ENCODE measurements at places on chromosomes 5 and 9.

- no peak for DNase-seq
Observed at GRCh38 chr9:97970165-97970564, 13.0 kb upstream of the ANP32B start.

DNA sequence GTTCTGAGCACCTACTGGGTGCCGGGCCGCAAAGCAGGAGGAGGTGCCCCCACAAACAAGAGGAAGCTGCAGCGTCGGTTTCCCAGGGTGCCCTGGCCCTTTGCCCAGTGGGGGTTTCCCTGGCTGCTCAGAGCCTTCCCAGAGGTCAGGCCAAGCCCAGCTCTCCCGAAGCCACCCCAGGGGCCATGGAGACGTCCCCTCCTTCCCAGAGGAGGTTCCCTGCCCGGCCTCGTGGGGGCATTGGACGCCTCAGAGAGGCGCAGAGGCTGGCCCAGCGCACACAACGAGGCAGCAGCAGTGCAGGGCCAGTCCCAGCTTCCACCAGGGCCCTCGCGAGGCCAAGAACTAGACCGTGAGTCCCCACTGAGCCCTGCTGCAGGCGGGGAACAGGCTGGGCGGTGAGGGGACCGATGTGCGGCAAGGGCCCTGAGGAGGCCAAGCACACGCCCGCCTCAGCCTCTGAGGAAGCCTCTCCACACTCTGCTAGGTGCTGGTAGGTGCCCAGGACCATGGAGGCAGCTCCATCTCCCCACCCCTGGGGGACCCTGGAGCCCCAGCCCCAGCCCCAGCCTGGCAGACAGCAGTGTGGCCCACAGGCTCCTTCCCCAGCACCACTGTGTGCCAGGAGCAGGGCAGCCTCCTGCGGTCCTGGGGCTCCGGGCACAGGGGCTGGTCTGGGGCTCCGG, 7.0 kb downstream of the DIPK1B start:
- DNase-seq: no peak

DNA sequence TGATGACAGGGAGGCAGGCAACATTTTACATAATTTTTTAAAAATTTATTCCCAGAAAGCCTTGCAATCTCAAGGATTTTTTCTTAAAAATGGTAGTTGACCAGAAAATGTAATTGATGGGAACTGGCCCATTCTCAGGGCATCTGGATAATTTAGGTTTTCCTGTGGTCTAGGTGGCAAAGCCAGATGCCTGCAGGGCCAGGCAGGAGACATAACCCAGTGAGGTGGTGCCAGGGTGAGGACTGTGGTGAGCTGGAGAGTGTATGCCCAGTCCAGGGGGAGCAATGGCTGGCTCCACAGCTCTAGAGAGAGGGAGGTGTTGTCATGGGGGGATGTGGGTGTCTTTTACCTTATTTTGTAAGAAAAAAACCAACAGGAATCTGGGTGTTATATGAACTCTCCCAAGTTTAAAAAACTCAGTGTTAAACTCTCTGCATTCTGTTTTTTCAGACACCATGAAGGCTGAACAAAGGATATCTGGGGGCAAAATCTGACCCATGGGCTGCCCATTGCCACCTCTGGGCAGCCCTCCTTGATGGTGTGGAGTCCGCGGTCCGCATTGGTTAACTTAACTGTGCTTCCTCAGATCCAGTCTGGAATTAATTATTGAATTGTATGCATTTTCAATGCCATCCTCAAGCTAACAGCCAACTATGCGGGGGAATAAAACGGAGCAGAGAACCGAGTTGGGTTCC, 43.9 kb downstream of the BOD1 start:
- no peak for DNase-seq

DNA sequence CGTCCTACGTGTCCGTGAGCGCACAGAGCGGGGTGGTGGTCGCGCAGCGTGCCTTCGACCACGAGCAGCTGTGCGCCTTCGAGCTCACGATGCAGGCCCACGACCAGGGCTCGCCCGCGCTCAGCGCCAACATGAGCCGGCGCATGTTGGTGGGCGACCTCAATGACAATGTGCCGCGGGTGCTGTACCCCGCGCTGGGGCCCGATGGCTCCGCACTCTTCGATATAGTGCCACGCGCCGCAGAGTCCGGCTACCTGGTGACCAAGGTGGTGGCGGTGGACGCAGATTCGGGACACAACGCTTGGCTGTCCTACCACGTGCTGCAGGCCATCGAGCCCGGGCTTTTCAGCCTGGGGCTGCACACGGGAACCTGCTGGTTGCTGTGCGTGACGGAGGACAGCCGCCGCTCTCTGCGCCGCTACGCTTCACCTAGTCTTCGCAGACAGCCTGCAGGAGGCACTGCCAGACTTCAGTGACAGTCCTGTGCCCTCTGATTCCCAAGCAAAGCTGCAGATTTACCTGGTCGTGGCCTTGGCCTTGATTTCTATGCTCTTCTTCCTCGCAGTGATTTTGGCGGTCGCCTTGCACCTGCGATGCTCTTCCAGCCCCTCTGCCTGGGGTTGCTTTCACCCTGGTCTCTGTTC, 2.4 kb upstream of the PCDHGA12 start:
- DNase-seq: no peak

DNA sequence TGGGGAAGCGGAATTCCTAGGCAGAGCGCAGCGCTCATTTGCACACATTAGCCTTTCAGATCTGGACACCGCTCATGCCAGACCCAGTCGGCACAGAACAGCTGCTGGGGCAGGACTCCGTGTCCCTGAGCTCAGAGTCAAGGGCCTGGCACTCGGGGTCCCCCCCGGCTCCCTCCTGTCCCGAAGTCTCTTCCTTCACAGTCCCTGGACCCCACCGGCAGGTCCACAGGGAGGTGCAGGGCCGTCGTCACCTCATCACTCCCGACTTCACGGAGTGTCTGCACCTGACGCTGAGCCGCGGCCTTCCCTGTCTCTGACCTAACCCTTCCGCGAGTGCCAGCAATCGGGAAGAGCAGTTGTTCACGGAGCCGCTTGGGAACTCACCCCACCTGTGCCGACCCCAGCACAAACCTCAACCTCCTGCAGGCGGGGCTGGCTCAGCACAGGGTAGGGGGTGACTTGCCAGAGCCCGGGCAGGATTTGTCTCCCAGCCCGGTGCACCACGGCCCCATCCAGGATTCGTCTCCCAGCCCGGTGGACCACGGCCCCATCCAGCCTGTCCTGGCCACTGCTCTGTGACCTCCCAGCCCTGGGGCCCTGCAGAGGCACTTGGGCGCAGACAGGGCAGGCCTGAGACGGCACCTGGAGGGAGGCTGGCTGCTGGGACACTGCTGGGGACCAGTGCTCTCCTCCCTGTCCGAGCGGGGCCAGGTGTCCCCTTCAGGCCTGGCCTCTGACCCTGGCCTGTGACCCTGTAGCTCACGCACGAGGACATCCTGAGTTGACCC, 9.9 kb upstream of the SLC9A3 start:
- no peak for DNase-seq

DNA sequence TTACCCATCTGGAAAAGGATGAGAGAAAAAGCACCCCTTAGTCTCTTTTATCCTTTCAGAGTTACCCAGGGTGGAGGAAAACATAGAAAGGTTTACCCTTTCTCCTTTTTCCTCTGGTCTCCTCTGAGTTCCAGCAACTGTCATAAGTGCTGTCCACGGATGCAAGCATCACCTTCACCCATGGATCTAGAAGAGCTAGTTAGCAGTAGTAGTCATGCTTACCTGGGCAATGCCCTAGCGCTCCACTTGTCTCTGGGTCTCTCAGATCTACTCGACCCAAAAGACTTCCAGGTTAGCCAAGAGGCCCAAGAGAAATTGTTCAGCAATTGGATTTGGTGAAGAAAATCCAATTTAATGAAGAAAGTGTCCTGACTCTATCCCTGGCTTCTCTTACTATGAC, 656.2 kb upstream of the PTPRD start:
- no peak for DNase-seq

DNA sequence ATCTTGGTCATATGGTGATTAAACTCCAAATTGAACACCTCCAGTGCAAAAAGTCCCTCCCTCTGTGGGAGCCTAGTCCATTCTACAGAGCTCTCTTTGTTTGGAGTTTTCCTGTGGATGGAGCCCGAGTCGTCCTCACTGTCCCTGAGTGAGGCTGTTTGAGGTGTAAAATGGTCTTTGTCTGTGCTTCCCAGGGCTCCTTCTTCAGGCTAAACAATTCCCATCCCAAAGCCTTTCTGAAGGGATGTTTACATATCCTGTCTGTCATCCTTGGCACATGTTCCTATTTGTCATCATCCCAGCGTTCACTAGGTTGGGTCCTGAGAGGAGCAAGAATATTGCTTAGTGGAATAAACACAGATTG, 68.9 kb downstream of the COL27A1 start:
- no peak for DNase-seq

GRCh38 chr5:114060866-114061265, 301.0 kb upstream of the KCNN2 start:
- DNase-seq: no peak

GRCh38 chr5:151115272-151115905, 34.6 kb upstream of the TNIP1 start:
- DNase-seq: peak; percentile 81

- peak; percentile 17 for DNase-seq
Observed at GRCh38 chr5:142845402-142845921, 75.3 kb downstream of the ARHGAP26 start.

DNA sequence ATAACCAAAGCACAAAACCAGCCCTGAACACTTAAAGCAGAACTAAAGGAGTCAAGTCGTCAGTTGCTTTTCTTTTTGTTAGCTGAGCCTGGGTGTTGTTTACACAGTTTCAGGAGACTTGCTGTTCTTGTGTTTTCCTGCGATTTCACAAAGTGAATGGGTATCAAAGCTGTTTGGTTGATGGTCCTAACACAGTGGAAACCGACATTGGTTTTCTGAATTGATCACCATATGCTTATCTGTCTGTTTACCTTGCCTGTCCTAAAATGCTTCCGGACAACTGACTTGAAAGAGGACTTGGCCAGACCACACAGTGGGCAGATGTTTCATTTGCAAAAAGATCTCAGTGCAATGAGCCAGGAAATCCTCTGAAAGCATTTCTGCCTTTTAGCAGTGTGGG, 676.4 kb downstream of the PRELID2 start:
- no peak for DNase-seq

DNA sequence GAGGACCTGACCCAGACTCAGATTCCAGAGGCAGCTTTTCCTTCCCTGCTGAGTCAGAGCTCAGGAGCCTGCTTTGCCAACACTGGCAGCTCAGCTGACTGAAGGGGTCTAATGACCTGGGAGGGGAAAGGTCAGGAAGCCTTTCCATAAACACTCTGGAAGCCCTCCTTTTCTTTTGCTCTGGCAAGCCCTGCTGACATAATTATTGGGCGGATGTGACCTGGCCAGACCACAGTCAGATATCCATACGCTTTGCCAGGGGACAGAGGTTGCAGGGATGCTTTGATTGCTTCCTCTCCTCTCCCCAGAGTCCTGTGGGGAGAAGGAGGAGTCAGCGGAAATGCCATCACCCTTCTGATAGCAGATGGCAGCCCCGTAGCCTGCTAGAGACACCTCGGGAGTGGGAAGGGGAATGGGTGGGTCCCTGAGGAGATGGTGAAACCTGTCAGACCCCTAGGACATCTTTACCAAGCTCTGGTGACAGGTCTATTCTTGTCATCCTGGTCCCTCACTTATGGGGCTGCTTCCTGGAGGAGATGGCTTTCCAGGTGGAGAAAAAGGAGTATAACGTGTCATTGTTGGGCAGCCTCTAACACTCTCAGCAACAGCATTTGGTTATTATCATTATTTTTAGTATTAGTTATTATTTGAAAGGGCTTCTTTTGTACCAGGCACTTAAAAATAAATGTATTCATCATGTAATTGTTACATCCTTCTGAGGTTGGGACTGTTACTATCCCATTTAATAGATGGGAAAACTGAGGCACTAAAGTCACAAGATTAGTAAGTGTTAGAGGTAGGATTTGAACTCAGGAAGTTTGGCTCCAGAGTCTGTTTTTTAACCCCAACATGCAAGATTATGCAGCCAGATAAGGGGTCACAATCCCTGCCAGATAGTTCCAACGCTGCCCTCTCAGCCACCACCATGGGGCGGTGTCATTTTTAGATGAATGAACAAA, 11.6 kb downstream of the COL27A1 start:
- no peak for DNase-seq

DNA sequence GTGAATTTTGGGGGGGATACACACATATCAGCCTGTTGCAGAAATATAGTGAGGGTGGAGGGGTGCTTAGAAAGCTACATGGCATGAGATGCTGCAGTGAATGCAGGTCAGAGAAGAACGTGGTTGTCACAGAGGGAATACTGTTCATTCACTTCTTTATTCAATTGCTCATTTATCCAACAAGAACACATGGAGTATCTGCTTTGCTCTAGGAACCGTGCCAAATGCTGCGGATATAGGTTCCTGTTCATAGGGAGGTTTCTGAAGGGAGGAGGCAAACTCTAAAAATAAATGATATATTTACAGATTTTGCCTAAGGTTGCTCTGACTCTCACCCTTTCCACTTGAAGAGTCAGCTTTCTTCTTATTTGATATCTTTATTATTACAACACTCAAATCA, 444.3 kb upstream of the CLINT1 start:
- no peak for DNase-seq

- DNase-seq: no peak
Observed at GRCh38 chr5:139183502-139183901, 14.7 kb downstream of the SIL1 start.

GRCh38 chr9:131736431-131736830, 3.4 kb downstream of the RAPGEF1 start:
- DNase-seq: no peak

DNA sequence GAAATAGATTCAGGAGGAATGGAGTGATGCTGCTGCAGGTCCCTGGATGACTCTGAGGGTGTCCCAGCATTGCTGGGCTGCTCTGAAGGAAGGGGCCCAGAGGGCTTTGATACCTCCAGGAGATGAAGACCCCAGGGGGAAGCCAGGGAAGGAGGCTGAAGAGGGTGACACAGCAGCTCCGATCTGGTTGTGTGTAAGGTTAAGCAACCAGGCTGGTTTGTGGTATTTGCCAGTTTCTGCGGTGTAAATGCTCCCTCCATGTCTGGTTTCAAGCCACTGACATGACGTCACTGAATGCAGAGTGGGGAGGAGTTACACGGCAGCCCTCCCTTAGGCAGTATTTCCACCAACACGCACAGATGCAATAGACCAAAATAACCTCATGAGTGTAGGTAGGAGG, 40.0 kb upstream of the ORM1 start:
- no peak for DNase-seq

DNA sequence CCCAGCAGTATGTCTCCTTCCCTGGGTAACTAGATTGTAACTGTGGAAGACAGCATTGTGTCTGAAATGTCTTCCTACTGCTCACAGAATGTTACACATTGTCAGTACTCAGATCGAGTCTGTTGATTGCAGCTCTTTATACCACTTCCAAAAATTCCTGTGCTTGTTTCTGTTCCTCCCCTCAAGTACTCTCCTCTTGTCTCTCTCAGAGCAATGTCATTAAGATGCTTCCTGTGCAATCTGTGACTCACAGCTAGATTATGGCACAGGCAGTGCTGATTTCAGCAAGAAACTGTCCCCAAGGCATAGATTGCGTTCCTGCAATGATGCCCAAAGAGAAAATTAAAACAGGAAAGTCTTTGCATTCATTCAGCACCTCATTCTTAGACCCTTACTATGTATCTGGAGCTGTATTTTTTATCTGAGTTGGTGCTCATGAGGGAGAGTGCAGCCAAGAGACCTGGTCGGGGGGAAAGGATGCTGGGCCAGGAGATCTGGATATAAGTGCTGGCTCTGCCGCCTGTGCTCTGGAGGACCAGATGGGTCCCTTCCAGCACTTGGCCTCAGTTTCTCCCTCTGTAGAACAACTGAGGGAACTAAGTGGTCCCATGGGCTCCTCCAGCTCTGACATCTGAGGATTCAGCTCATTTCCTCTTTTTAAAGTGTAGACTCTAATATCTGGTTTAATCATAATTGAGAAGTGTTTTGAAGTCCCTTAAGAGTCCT, 40.8 kb upstream of the GNPDA1 start:
- no peak for DNase-seq

Data from retina (tissue), 1 donor.